ENCODE measurements at places on chromosomes 5 and 9.

DNA sequence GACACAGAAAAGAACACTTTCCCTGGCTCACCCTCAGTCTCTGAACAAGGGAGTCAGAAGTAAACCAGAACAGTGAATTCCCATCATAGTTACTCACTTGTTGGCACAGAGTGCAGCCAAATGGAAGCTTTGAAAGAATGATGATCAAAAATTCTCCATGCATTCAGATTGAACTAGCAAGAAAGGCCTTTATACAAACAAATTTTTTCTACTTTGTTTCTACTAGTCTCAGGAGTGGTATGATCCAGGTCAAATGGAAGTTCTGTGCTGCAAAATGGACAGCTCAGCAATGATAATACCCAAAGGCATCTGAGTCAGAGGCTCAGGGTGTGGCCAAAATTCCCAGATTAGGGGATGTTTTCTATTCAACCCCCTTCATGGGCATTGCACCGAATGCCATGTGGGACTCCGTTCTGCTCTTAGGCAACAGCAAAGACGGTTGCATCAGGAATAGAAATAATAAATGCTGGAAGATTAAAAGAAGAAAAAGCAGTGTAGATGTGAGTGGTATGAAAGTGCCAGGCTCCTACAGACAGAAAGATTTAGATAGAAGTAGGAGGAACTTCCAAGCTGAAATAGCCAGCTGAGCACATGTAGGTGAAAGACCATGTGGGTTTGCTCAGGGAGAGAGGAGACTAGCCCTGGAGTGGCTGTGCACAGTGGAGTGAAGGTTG is 24.0 kb upstream of the ASPN start:
- no peak for DNase-seq

GRCh38 chr5:14330291-14330690 is 187.1 kb downstream of the TRIO start:
- no peak for DNase-seq

DNA sequence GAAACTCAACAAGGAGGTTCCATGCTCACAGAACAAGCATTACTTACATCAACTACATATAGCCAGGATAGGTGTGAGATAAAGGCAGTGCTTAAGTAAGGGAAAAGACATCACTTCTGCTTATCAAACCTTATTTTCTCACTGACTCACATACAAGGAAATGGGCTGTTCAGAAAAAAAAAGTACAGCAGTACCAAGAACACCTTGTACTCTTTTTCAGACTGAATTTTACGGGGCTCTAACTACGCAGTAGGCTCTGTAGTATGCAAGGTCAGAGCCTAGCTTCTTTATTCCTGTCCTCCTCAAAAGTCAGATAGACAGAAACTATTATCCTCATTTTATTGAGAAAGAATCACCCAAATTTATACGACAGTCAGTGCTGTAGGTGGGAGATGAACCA is 5.8 kb downstream of the PSMB7 start:
- DNase-seq = no peak

DNA sequence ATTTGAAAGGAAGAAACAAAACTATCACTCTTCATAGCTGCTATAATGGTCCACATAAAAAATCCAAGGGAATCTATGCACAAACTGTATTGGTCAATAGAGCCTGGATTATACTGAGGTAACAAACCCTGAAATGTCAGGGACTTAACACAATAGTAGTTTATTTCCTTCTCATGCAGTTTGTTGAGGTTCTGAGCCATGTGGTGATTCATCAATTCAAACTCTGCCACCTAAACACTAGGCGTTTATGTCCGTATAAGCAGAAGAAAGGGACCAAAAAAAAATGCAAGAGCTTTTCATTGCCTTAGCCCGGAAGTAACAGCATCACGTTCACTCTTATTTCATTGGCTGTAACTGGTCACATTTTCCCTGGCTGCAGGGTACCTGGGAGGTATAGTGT is 464.7 kb downstream of the ZSWIM6 start:
- DNase-seq = no peak

- DNase-seq = no peak
These were observed 56.2 kb downstream of the GLRA1 start for GRCh38 chr5:151868451-151868850.

DNA sequence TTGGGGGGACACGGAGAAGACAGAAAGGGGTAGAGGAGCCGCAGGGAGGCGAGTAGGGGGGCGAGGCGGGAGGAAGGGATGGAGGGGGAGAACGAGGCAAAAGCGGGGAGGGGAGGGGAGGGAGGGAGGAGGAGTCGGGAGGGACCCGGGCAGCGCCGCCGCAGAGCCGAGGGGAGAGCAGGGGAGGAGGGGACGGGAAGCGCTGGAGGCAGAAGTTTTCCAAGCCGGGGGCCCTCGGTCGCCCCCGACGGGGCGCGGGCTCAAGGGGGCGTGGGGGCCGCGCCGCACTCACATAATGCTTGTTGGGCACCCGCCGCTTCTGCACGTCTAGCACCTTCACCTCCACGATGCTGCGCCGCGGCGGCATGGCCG is 353 bp downstream of the SH3PXD2B start:
- no peak for DNase-seq

DNA sequence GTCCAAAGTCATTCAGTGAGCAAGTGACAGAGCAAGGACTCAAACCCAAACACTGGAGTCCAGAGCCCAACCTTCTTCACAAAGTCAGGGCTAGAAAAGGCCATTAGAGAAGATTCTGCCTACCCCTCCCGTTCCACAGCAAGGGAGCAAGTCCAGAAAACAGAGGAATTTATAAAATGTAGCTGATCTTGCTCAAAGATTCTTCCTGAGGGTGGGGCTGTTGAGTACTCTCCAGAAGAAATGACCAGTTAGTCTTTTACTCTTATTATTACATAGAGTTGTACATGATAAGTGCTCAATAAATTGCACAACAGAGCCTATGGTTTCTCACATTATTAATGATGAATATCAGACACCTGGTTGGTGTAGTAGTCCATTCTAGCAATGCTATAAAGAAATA is 39.3 kb upstream of the HMHB1 start:
- no peak for DNase-seq

- DNase-seq = no peak
These were observed 336.3 kb upstream of the KIF2A start for GRCh38 chr5:61969755-61970154.

- DNase-seq = no peak
These were observed 48.9 kb downstream of the NTRK2 start for GRCh38 chr9:84718476-84718875.

DNA sequence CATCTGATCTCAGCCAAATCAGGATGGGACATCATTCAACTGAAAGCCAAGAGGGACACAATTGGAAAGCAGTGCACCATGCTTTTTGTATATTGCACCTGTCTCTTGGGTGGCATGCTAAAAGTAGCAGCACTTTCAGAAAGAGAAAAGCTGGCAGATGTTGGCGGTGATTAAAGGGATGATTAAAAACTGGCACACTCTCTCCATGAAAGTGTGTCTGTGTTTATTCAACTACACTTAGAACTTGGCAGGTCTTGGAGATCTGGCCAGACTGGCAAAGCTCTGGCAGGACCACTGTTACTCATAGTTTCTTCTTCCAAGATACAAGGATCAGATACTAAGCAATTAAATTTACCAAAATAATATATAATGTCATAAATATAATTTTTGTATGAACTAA is 112.9 kb upstream of the ELAVL2 start:
- no peak for DNase-seq

DNA sequence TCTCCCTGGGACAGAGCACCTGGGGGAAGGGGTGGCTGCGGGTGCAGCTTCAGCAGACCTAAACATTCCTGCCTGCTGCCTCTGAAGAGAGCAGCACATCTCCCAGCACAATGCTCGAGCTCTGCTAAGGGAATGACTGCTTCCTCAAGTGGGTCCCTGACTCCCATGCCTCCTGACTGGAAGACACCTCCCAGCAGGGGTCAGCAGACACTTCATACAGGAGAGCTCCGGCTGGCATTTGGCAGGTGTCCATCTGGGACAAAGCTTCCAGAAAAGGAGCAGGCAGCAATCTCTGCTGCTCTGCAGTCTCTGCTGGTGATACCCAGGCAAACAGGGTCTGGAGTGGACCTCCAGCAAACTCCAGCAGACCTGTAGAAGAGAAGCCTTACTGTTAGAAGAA is 77.2 kb downstream of the SLCO6A1 start:
- DNase-seq = no peak

GRCh38 chr5:125481506-125482465 is 735.3 kb upstream of the ZNF608 start:
- DNase-seq = no peak

GRCh38 chr5:171422495-171422894 is 3.0 kb downstream of the FGF18 start:
- DNase-seq = no peak
